ENCODE measurements at places on chromosomes 2 and 18. TPM values are rescaled to one million over a fixed set of nuclear protein-coding genes. Genes with fewer than 3 reads are reported as not detected.

DNA sequence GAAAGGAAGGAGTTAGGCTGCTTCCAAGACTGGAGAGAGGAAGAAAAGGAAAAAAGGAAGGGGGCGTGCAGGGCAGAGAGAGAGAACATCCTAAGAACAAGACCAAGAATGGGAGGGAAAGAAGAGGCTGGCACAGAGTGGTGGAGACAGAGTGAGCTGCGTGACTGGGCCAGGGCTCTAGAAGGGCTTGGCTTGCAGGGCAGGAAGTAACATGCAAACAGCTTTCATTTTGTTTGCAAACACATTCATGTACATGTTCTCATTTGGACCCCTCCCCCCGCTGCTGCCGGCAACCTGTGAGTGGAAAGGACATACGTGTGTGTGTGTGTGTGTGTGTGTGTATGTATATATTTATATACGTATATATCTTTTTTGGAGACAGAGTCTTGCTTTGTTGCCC lies 46.8 kb upstream of the DNMT3A start:
- peaks cover 8% of the 10 kb centered on the region for H3K36me3 ChIP-seq
- DNase-seq: no peak
- no peaks in the 10 kb centered on the region for H3K4me1 ChIP-seq
- H3K27ac ChIP-seq: no peak overlapping the region
- no peak overlapping the region for H3K4me3 ChIP-seq
- no peaks in the 10 kb centered on the region for H3K27me3 ChIP-seq

- no peaks in the 10 kb centered on the region for H3K27me3 ChIP-seq
- H3K27ac ChIP-seq: no peak overlapping the region
- peaks cover 12% of the 10 kb centered on the region for H3K4me1 ChIP-seq
- H3K4me3 ChIP-seq: no peak overlapping the region
- DNase-seq: no peak
Observed at GRCh38 chr18:28059861-28060260, 117.1 kb downstream of the CDH2 start.

DNA sequence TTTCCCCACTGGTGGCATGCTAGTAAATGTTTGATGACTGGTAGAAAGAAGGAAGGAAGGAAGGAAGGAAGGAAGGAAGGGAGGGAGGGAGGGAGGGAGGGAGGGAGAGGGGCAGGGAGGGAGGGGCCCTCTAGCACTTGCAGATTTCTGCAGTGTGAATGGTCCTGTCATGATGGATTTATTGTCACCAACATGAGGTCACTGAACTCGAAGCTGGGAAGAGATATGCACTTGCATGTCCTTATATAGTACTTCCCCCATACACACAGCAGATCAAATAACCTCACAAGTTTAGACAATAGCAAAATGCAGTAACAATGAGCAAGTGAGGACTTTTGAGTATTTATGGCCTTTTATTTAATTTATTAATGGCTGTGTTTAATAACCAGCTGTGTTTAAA lies 44.5 kb upstream of the CXCR4 start:
- H3K4me1 ChIP-seq: no peaks in the 10 kb centered on the region
- no peaks in the 10 kb centered on the region for H3K36me3 ChIP-seq
- no peaks in the 10 kb centered on the region for H3K27me3 ChIP-seq
- no peak overlapping the region for H3K27ac ChIP-seq
- no peak for DNase-seq

- H3K27ac ChIP-seq: no peak overlapping the region
- H3K27me3 ChIP-seq: no peaks in the 10 kb centered on the region
- no peaks in the 10 kb centered on the region for H3K4me1 ChIP-seq
- DNase-seq: no peak
- H3K4me3 ChIP-seq: no peak overlapping the region
Observed at GRCh38 chr2:575727-576236, 101.4 kb downstream of the TMEM18 start.

DNA sequence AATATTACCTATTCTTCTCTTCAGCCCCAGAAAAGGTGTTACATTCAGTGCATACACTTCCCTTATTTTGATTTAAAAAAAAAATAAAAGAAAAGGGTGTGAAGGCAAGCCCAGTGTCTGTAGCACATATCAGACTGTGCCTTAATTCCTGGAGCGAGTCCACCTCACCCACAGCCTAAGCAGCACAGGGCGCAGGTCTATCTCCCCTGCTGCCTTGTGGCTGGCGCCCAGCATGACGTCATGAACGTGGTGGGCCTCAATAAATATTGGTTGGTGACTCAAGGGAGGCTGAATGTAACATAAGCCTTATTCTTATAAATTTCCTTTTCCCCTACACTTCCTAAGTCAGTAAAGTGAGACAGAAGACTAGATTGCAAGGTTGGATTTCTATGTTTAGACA lies 26.4 kb downstream of the ST3GAL5 start:
- no peaks in the 10 kb centered on the region for H3K27me3 ChIP-seq
- H3K4me3 ChIP-seq: no peak overlapping the region
- H3K4me1 ChIP-seq: peaks cover 4% of the 10 kb centered on the region
- peaks cover 2% of the 10 kb centered on the region for H3K36me3 ChIP-seq

DNA sequence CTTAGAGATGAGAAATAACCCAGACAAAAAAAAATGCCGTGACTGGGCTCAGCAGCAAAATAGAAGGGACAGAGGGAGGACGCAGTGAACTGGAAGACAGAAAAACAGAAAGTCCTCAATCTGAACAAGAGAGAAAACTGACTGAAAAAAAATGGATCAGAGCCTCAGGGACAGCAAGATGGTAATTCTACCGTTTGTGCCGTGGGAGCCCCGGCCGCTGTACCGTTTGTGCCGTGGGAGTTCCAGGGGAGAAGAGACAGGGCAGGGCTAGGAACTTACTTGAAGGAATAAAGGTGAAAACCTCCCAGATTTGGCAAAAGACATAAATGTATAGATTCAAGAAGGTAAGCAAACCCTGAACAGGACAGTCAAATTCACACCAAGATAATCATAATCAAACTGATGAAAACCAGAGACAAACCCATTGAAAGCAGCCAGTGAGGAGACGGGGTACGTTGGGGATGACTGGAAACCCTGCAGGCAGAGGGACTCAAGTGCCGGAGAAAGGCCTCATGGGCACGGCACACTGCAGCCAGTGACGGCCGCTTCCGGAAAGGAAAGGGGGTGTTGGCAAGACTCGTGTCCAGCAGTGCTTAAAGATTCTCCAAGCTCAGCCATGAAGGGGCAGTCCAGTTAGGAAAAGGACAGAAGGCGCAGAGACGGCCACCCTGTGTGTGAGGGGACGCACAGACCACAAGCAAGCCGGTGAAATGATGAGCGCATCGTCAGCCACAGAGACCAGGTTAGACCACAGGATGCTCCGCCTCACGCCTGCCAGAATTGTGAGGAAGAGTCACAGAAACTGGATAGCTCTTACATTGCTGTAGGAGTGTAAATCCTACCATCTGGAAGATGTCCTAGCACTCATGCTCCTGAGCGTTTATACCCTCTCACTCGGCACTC lies 40.0 kb upstream of the NFATC1 start:
- H3K27ac ChIP-seq: no peak overlapping the region
- no peak overlapping the region for H3K4me3 ChIP-seq
- H3K36me3 ChIP-seq: peaks cover 25% of the 10 kb centered on the region
- peak; percentile 51 for DNase-seq

DNA sequence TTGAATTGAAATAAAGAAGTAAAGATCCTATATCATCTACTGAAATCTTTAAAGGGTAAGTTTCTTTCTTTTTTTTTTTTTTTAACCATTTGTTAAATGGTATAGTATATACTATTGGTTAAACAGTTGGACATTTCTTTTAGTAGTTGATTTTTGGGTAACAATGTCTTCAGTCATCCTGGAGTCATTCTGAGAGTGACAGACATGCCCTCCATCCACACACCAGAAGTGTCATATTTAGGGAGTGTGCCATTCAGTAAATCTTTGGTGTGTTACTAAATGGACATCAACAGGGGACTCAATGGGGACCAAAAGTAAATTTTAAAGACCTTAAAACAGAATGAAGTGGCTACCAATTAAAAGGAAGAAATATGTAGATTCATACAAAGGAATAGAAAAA lies 50.8 kb upstream of the SLC39A10 start:
- no peaks in the 10 kb centered on the region for H3K27me3 ChIP-seq
- H3K4me1 ChIP-seq: no peaks in the 10 kb centered on the region
- no peaks in the 10 kb centered on the region for H3K36me3 ChIP-seq
- no peak overlapping the region for H3K4me3 ChIP-seq
- no peak overlapping the region for H3K27ac ChIP-seq

EFHD1 gene
- 8.6 TPM for total RNA-seq

SLC9A2 gene
- total RNA-seq: 0.06 TPM

MYCN gene
- total RNA-seq: 5.2 TPM

DQX1 gene
- total RNA-seq: 0.34 TPM

SERPINB3 gene
- 0.43 TPM for total RNA-seq

DAPL1 gene
- not detected for total RNA-seq

SPDYA gene
- 1.1 TPM for total RNA-seq

CFAP210 gene
- 7.2 TPM for total RNA-seq

TMEM185B gene
- total RNA-seq: 35.2 TPM

Data from lung (tissue), 17 donors.